ENCODE measurements at places on chromosomes 6 and 20.
A peak's percentile ranks its signal among the peaks of the same experiment; 100 is the strongest.

DNA sequence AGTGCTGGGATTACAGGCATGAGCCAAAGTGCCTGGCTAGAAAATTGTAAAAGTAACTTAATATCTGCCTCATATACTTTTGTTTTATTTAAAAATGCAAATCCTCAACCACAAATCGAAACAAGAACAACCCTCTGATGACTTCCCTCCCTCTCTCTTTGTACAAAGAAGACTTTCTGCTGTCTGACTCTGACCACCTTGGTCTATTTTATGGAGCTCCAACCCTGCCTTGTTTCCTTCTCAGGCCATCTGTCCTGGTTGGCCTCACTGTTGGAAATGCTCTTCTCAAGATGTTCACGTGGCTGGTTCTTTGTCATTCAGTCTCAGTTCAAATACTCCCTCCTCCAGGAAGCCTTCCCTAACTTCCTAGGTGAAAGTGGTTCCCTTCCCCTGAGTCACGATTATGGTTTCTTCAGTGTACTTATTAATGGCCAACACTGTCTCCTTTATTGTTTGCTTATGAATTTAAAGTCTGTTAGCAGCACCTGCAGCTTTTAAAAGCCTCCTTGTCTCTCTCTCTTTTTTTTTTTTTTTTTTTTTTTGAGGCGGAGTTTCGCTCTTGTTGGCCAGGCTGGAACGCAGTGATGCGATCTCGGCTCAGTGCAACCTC is 151.5 kb upstream of the SALL4 start:
- peak; percentile 17 for DNase-seq

GRCh38 chr6:44082872-44083321 is 44.4 kb downstream of the MRPL14 start:
- DNase-seq: no peak

- DNase-seq: peak; percentile 8
Measured at GRCh38 chr6:127630800-127631199, 53.8 kb downstream of the C6orf58 start.

GRCh38 chr20:4813076-4813862 is 91.6 kb downstream of the PRND start:
- DNase-seq: no peak

GRCh38 chr6:19035461-19036195 is 648.5 kb downstream of the RNF144B start:
- no peak for DNase-seq

DNA sequence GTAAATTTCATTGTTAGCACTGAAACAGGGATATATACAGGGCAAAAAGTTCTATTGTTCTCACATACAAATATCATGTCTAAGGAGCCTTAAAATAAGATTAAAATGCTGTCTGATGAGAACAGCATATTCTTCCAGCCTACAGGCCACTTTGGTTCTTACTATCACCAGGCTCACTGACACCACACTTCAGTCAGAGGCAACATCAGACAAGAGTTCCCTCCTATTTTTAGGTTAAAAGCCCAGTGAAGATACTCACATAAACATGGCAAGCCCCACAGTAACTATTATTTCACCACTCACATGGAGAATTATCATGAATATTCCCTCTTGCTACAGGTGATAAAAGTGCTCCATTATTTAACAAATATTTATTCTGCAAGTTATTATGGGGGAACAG is 175.8 kb downstream of the ISM1 start:
- DNase-seq: no peak

GRCh38 chr6:33840048-33840926 is 36.5 kb upstream of the MLN start:
- peak; percentile 98 for DNase-seq

- peak; percentile 7 for DNase-seq
Measured at GRCh38 chr20:9626357-9626756, 112.0 kb downstream of the LAMP5 start.

DNA sequence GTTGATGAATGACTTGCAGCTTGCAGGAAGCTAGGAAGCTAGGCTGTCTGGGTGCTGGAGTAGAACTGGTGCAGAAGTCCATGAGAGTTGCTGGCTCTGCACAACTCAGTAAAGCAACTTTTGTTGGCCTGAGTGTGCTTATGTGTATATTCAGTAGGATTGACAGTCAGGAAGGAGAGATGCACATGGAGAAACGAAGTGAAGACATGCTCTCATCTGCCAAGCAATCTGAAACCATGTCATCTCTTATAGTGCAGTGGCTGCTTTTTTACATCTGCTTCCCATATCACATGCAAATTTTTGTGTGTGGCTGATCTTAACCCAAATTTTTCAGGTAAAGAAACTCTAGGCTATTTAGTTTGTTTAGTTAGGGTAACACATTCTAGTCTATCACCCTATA is 252.4 kb upstream of the HS3ST5 start:
- DNase-seq: no peak

GRCh38 chr6:167091026-167091804 is 31.7 kb upstream of the CCR6 start:
- no peak for DNase-seq

- no peak for DNase-seq
Measured at GRCh38 chr6:126873351-126873750, 245.1 kb upstream of the RSPO3 start.

- DNase-seq: no peak
Measured at GRCh38 chr6:10861086-10861485, 20.8 kb downstream of the GCM2 start.

GRCh38 chr6:23977706-23978105 is 148.3 kb upstream of the NRSN1 start:
- DNase-seq: no peak

GRCh38 chr20:19114410-19114809 is 98.0 kb upstream of the SLC24A3 start:
- DNase-seq: no peak

DNA sequence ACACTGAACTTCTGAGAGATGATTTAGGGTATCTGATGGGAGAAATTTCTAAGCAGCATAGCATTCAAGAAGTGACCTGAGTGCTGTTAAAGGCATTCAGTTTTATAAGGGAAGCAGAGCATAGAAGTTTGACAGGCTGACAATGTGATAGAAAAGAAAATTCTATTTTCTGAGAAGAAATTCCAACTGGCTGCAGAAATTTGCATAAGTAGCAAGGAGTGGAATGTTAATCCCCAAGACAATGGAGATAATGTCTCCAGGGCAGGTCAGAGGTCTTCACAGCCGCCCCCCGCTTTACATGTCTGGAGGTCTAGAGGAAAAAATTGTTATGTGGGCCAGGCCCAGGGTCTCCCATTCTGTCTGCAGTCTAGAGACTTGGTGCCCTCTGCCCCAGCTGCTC is 1361.8 kb upstream of the EYS start:
- DNase-seq: no peak

DNA sequence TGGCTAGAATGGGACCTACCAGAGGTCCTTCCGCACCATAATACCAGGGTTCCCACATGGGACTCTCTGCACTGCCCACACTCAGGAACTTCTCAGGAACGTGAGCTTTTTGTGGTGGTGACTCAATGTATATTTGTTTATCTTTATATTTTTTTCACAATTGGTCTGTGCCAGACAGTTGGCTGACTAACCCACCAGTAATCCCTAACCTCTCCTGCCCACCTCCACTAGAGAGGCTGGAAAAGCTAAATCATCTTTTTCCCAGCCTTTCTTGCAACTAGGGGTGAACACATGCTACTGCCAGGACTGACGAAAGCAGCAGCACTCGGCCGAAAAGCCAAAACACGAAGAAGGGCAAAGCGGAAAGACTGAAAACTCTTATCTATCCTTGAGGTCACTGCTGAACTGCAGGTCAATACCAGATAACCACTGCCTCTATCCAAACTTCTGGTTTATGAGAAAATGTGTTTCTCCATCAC is 112.9 kb downstream of the TRERF1 start:
- peak; percentile 100 for DNase-seq

GRCh38 chr20:53999077-53999476 is 71.3 kb downstream of the BCAS1 start:
- no peak for DNase-seq

- peak; percentile 79 for DNase-seq
Measured at GRCh38 chr6:162621246-162621645, 106.3 kb downstream of the PRKN start.

- DNase-seq: peak; percentile 77
Measured at GRCh38 chr6:164108869-164109769, 694.6 kb downstream of the QKI start.

GRCh38 chr6:156953127-156953478 is 175.9 kb downstream of the ARID1B start:
- no peak for DNase-seq

GRCh38 chr6:8059129-8059528 is 5.1 kb downstream of the BLOC1S5 start:
- no peak for DNase-seq

GRCh38 chr6:18427296-18427695 is 40.1 kb downstream of the RNF144B start:
- DNase-seq: no peak

DNA sequence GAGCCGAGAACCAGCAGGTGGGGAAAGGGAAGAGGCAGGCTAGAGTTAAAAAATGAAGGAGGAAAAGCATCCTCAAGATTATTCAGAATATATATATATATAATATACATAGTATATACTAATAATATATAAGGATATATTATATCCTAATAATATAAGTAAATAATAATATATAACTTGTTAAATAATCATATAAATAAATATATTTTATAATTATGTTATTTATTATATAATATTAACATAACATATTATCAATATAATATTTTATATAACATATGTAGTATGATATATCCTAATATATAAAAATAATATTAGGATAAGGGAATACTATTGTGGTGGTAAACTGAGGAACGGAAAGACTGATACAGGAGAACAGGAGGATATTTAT is 171.8 kb downstream of the TRIM27 start:
- no peak for DNase-seq

DNA sequence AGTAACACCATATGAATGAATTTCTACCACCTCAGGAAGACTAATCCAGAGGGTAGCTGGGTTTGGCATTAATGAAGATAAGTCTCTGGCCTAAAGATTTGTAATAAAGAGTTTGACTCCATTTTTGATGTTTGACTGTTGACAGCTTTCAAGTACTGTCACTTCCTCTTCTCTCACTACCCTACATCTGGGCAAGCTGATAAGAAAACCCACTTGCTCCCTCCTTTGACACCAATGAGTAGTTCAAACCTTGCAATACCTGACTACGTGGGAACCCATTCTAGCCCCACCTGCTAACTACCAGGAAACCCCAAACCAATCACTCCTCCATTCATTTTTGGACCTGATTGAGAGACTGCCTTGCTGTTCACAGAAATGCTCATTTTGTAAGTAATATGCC is 621.5 kb downstream of the TENT5A start:
- no peak for DNase-seq

Measured in HT1080 (cell line).